NCI-H1694 treated with DMSO at 0.1 percent for 48 hours (cell line): ENCODE measurements at places on chromosomes 16 and 17.

GRCh38 chr17:76197911-76198310 is 42.4 kb downstream of the RNF157 start:
- no peak for DNase-seq

DNA sequence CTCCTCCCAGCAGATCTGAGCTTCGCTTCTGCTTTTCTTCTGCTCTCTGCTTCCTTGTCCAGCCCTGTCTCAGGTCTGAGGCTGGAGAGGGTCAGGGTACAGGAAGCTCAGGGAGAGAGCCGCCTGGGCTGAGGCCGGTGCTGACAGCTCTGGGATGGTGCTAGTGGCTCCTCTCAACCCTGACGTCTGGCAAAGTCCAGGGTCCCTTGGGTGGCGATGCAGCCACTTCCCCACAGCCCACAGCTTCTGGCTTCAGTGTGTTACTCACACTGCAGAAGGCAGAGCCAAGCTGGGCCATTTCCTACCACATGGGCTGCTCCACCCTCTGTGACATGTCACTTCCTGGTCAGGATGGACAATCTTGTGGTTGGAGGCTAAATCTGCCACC is at the start of gene CD300C:
Gene CD300C (minus strand): TSS at position 273 of the 388 bp plus-strand sequence. CDS start 333 bp downstream, outside the sequence.
- no peak for DNase-seq

- peak; percentile 35 for DNase-seq
Measured at GRCh38 chr17:78528541-78528940, 48.7 kb downstream of the DNAH17 start.

GRCh38 chr16:85330694-85331188 is 218.5 kb upstream of the CIBAR2 start:
- DNase-seq: peak; percentile 85

- DNase-seq: no peak
Measured at GRCh38 chr17:82235056-82235774, 6.4 kb downstream of the SLC16A3 start.

- no peak for DNase-seq
Measured at GRCh38 chr16:87697256-87697655, 68.5 kb downstream of the KLHDC4 start.
